IMR-90 (cell line): ENCODE measurements at places on chromosomes 12 and 14. TPM values are rescaled to one million over a fixed set of nuclear protein-coding genes. Genes with fewer than 3 reads are reported as not detected.
A peak's percentile ranks its signal among the peaks of the same experiment; 100 is the strongest.

The CLMN gene
- 0.09 and 0.10 TPM in 2 replicates for polyA plus RNA-seq

DNA sequence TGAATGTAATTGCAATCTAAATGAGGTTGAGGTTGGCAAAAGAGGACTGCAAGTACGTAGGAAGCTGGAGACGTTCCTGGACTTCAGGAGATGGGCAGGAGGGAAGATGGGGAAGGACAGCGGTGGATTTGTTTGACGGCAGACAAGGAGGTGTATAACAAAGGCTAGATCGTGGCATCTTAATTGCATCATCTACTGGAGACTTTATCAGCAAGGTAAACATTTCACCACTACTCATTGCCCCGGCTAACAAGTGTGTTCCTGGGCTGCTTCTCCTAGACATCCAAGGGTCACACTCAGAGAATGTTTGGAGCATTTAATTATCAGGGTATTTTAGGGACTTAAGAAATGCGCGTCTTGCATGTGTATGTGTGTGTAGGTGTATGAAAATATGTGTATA lies 128.5 kb downstream of the KCNK10 start:
- no peak for DNase-seq

- DNase-seq, result no peak
Measured at GRCh38 chr12:92471551-92471950, 231.2 kb upstream of the PLEKHG7 start.

DNA sequence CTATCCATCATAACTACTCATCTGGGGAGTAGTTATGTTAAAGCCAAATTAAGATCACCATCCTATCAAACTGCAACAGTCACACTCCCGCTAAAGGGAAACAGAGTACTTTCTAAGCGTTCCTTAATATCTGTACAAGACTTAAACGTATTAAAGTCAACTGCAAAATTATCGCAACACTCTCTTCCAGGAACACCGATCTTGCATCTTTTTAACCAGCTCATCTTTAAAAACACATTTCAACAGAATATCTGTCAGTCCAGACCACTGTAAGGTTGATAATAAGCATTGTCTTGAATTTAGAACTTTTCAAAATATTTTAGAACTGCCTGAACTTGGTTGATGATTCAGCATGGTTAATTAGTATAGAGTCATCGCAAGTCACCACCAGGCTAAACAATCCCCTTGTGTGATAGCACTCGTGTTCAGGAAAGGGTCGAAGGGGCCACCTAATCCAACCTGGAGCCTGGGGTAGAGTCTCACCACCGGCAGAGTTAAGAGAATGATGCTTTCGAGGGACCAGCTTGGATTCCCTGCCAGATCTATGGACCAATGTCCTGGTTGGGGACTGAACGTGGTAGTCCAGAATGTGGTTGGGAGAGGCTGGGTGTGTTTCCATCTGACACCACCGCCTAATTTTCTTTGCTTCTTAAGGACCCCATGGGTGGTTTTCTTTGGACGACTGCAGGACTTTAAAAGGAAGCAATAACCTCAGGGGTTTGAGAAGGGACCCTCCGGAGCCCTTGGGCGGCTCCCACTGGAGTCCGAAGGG lies 890 bp downstream of the SPTLC2 start:
- DNase-seq, result peak; percentile 56

DNA sequence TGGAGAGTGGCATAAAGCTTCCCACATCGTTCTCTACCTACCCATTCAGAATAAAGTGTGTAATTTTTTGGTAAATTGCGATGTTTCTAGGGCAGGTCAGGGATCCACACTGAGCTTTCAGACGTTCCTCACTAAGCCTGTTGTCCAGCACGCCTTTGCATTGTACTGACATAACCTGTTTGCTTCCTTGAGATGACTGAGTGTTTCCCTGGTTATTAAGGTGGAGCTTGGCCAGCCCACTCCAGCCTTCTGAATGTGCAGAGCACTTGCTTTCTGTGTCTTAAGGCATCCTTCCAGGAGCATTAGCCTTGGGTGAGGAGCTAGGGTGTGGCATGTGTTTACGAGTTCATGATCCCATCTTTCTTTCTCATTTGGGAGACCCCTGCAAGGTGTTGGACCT lies 96.4 kb downstream of the TMEM260 start:
- DNase-seq, result no peak

GRCh38 chr12:58757422-58757821 lies 162.9 kb downstream of the LRIG3 start:
- peak; percentile 98 for DNase-seq

The PROX2 gene
- polyA plus RNA-seq, result not detected in 2 replicates

The B4GALNT3 gene
- polyA plus RNA-seq, result not detected in 2 replicates

DNA sequence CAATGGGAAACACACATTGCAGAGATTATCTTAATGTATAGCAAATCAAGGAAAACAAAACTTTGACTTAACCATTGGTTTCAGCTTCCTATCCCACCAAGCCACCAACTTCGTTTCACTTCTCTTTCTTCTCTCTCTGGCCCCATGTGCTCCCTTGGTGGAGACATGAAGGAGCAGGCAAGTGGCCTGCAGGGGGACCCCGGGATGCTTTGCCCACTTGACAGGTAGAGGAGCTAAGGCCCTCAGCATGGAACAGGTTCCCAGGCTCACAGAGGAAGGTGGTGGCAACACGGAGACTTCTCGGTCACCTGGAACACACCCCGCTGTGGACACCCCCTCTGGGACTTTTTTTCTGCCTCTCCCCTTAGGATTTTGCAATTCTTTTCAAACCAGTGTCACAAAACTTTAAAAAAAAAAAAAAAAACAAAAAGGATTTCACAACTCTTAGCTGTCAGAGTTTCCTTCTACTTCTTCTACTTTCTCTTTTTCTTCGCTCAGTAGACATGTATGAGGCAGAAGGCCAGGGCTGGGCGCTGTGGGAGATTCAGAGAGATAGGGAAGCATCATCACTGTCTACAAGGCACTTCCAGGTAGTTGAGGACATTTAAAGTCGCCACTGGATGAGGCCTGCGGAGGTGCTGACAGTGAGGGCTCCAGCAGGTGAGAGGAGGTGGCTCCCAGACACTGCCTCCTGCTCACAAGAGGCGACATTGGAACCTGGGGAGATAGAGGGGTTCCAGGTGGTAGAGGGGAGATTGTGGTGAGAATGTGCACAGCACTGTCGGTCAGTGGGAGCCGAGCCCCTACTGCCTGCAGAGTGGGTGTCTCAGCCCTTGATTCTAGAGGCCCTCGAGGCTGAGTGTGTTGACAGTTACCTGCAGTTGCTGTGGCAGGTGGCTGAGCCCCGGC lies 119.6 kb downstream of the GCH1 start:
- DNase-seq, result no peak

The ANKLE2 gene
- polyA plus RNA-seq, result 80.4 and 82.4 TPM in 2 replicates

GRCh38 chr14:90062127-90062794 lies 467 bp downstream of the KCNK13 start:
- DNase-seq, result no peak

GRCh38 chr14:95007921-95008320 lies 149.4 kb downstream of the DICER1 start:
- DNase-seq, result no peak

- DNase-seq, result peak; percentile 28
Measured at GRCh38 chr14:60648249-60648933, 886 bp downstream of the SIX1 start.

The ATP2B1 gene
- polyA plus RNA-seq, result 9.6 and 9.9 TPM in 2 replicates

GRCh38 chr14:102227184-102227964 lies 77.6 kb downstream of the MOK start:
- DNase-seq, result no peak

The NEDD8 gene
- polyA plus RNA-seq, result 375 and 393 TPM in 2 replicates

DNA sequence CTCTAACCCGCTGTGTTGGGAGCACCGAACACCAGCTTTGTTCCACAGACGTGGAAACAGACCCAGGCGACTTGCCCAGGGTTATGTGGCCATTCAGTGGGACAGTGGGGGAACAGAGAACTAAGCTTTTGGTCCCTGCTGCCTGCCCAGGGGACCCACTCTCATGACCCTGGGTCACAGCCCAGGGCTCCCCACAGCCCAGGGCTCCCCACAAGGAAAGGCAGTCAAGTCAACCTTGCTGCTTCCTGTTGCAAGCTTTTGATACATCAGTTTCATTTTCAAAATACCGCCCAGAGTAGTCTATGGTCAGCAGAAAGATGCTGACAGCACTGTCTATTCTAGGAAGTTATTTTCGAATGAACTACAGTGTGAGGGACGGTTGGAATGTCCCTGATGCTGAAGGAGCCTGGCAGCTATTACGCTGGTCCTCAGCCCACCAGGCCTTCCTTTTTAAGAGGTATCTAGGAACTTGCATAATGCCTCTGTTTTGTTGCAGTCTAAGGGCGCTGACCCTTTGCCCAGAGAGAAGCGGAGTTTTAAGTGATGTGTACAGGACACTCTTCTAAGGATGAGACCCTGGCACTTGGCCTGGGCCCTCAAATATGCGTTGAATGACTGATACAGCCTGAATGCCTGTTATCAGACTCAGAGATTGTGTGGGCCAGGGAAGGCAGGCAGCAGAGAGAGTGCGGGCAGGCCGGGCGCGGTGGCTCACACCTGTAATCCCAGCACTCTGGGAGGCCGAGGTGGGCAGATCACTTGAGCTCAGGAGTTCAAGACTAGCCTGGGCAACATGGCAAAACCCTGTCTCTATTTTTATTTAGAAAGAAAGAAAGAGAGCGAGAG lies 12.6 kb upstream of the TTC7B start:
- no peak for DNase-seq

DNA sequence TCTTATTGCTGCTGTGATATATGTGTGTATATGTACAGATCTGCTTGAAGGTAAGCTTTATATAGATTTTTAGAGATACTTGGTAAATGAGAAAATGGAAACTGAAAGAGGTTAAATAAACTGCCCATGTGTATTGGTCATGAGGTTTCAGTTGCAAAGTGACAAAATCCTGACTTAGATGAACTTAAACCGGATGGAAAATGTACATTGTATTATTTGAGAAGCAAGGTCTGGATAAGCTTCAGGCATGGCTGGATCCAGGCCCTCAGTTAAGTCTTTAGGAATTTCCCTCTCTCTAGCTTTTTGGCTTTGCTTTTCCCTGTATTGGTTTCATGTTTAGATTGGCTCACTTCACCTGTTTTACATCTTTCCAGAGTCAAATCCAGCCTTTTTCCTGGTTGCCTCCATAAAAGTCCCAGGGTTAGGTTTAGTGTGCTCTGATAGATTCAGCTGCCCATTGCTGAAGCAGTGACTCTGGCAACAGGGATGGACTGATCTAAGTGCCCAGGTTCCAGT lies 21.0 kb upstream of the MAP1LC3B2 start:
- no peak for DNase-seq

The GLIPR1L2 gene
- polyA plus RNA-seq, result 0.07 and 0.13 TPM in 2 replicates

- peak; percentile 91 for DNase-seq
Measured at GRCh38 chr14:76977793-76978720, 50.5 kb downstream of the IRF2BPL start.

The SPIC gene
- not detected in 2 replicates for polyA plus RNA-seq

The SLC10A1 gene
- 0.03 TPM in 1 of 2 replicates, not detected in the other for polyA plus RNA-seq

GRCh38 chr12:113439606-113440030 lies 17.4 kb downstream of the SDSL start:
- DNase-seq, result peak; percentile 31

DNA sequence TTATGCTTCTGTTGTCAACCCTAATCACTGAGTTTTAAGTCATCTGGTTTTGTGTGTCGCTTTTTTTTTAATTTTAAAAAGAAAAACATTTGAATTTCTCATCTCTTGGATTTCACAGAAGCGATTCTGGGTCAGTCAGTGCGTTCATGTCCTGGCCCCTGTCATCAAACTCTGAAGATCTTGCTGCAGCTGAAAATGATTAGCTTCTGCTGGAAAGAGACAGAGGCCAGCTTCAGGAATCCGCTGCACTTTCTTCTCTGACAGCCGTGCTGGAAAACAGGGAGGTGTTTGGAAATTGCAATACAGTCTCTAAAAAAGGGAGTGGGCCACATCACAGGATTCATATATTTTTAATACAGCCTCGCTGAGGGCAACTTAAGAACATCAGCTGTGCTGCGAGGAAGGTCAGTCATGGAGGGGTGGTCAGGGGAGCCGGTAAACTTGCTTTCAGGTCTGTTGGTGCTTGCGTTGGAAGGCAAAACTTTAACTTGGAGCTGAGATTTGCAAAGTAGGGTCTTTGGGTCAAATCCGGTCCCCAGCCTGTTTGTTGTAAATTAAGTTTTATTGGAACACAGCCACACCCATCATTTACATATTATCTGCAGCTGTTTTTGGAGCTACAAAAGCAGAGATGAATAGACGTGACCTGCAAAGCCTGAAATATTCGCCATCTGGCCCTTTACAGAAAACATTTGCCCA lies 190.8 kb downstream of the AACS start:
- DNase-seq, result no peak

The ARHGAP9 gene
- 0.65 and 0.79 TPM in 2 replicates for polyA plus RNA-seq

GRCh38 chr12:14454098-14454907 lies 88.8 kb downstream of the ATF7IP start:
- peak; percentile 34 for DNase-seq

GRCh38 chr12:117188961-117189724 lies 1.1 kb downstream of the FBXO21 start:
- DNase-seq, result peak; percentile 72

DNA sequence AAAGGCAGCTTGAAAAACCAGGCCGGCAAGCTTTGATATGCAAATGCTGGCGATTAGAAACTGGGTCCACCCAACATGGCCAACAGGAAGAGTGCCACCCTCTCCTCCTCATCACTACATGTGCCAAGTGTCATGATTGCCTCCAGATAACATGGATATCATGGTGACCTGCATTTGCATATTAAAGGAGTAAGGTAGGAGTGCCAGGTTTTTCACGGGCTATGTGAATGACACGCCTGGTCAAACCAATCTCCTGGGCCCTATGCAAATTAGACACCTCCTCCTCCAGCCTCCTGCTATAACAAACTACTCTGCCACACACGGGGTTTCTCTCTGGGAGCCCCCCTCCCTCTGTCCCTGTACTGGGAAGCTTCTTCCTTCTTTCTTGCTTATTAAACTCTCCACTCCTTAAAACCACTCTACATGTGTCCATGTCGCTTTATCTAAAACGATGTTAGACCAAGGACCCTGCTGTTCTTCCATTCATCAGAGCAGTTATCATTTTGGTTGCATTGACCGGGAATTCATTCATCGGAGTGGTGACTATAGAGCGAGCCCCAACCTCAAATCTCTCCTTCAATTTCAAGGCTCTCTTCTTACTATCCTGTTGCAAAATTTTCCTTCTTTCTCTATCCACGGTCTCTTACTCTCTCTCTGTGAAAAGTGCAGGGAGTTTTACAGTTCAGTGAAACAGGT lies 27.5 kb downstream of the APOBEC1 start:
- DNase-seq, result no peak

- no peak for DNase-seq
Measured at GRCh38 chr14:73887694-73888459, 1.2 kb downstream of the ZNF410 start.

The RFC5 gene
- polyA plus RNA-seq, result 12.8 and 14.7 TPM in 2 replicates

- no peak for DNase-seq
Measured at GRCh38 chr12:62519043-62519442, 52.4 kb downstream of the MON2 start.

GRCh38 chr12:127899971-127900370 lies 367.0 kb upstream of the TMEM132C start:
- no peak for DNase-seq

DNA sequence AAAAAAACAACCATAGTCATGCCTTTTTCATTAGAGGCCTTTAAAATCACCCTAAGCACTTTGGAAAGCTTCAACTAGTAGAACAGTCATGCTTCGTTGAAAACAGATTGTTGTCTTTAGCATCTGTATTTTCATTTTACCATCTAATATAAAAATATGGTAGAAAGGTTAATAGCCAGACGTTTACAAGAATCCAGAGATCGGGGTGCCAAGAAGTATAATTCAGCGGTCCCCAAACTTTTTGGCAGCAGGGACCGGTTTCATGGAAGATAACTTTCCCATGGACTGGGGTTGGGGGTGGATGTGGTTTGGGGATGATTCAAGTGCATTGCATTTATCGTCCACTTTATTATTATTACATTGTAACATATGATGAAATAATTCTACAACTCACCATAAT lies 138.4 kb downstream of the GLT1D1 start:
- no peak for DNase-seq
